T-helper 17 cell (primary cell): ENCODE measurements at places on chromosomes 7 and 10.
A peak's percentile ranks its signal among the peaks of the same experiment; 100 is the strongest.

GRCh38 chr10:50419756-50420155, 168.4 kb upstream of the ASAH2 start:
- H3K27ac ChIP-seq, result no peak overlapping the region
- H3K4me1 ChIP-seq, result peaks cover 37% of the 10 kb centered on the region
- no peak for DNase-seq

DNA sequence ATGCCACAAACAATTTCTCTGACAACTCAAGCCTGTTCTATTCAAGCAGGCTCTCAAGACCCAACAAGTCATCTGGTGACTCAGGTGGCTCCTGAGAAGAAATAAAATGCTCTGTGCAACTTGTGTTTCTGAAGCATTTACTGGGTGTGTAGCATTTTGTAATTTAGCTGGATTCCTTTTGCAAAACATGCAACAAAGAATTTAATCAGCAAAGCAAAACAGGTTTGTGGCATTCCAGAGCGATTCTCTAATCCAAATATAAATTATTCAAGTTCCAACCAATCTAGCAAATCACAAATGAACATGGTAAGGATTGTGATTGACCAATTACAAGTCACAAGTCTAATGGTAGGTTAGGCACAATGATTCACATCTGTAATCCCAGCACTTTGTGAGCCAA, 39.8 kb upstream of the C10orf67 start:
- no peaks in the 10 kb centered on the region for H3K4me1 ChIP-seq
- H3K27me3 ChIP-seq, result no peaks in the 10 kb centered on the region
- H3K27ac ChIP-seq, result no peak overlapping the region
- H3K4me3 ChIP-seq, result no peak overlapping the region
- DNase-seq, result no peak

DNA sequence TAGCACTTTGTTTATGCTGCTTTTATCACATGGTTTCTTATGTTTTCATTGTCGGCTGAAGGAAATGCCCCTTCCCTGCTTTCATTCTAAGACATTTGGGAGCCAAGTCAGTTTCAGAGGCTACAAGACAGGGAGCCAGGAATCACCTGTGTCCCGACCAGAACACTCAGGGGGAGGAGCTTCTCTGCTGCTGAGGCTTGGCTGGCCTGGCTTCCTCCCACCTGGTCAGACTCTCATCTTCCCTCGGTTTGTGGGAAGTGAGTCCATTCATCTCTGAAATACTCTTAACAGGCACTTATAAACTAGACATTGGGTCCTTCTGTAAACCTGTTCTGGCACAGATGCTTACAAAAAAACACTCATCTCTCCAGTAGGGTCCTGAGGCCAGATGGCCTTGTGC, 19.6 kb upstream of the GOLGA7B start:
- H3K36me3 ChIP-seq, result peaks cover 2% of the 10 kb centered on the region
- peak overlapping the region; percentile 80 for H3K27ac ChIP-seq
- peak overlapping the region; percentile 53 for H3K4me3 ChIP-seq
- H3K4me1 ChIP-seq, result peaks cover 27% of the 10 kb centered on the region

GRCh38 chr10:19977097-19977521, 160.9 kb downstream of the PLXDC2 start:
- no peaks in the 10 kb centered on the region for H3K36me3 ChIP-seq
- H3K27ac ChIP-seq, result no peak overlapping the region
- H3K27me3 ChIP-seq, result no peaks in the 10 kb centered on the region
- no peak overlapping the region for H3K4me3 ChIP-seq
- no peak for DNase-seq

DNA sequence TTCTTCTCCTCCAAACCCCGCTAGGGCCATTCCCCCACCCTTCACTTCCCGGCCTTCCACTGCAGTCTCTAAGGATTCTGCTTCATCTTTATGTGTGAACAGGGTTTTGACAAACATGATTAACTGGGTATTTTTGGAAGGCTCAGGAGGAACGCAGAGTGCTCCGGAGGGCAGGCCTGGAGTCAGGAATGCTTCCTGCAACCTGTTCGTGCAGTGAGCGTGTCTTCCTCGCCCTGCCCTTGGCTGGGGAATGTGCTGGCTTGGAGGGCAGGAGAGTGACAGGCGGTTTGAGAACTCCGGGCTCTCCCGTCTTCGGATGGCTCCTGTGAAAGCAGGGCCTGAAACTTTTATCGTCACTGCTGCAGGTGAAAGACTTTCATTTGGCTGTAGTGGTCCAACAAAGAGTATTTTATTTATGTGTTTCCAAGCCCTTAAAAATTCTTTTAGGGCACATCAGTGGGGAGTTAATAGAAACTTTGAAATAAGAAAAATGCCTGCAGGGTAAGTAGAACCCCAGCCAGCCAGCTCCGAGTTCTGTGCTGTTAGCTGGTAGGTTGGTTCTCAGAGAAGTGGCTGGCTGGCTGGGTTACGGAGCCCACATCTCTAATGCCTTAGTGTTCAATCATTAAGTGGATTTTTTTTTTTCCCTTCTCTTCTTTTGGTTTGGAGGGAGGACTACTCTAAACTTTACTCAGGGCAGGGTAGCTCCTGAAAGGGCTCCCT, 51.0 kb downstream of the TCF7L2 start:
- no peak overlapping the region for H3K4me3 ChIP-seq
- peaks cover 3% of the 10 kb centered on the region for H3K36me3 ChIP-seq
- H3K4me1 ChIP-seq, result peaks cover 2% of the 10 kb centered on the region
- DNase-seq, result no peak

GRCh38 chr10:122748496-122748895, 48.9 kb upstream of the C10orf120 start:
- no peaks in the 10 kb centered on the region for H3K4me1 ChIP-seq
- no peaks in the 10 kb centered on the region for H3K36me3 ChIP-seq
- DNase-seq, result no peak
- H3K27ac ChIP-seq, result no peak overlapping the region

GRCh38 chr7:24029068-24029467, 254.9 kb upstream of the NPY start:
- no peak overlapping the region for H3K4me3 ChIP-seq
- H3K4me1 ChIP-seq, result no peaks in the 10 kb centered on the region
- no peaks in the 10 kb centered on the region for H3K27me3 ChIP-seq
- H3K27ac ChIP-seq, result no peak overlapping the region

- no peaks in the 10 kb centered on the region for H3K27me3 ChIP-seq
- H3K36me3 ChIP-seq, result no peaks in the 10 kb centered on the region
- no peak overlapping the region for H3K27ac ChIP-seq
- no peak overlapping the region for H3K4me3 ChIP-seq
- peak; percentile 20 for DNase-seq
Measured at GRCh38 chr7:114865564-114865963, 56.3 kb upstream of the MDFIC start.

DNA sequence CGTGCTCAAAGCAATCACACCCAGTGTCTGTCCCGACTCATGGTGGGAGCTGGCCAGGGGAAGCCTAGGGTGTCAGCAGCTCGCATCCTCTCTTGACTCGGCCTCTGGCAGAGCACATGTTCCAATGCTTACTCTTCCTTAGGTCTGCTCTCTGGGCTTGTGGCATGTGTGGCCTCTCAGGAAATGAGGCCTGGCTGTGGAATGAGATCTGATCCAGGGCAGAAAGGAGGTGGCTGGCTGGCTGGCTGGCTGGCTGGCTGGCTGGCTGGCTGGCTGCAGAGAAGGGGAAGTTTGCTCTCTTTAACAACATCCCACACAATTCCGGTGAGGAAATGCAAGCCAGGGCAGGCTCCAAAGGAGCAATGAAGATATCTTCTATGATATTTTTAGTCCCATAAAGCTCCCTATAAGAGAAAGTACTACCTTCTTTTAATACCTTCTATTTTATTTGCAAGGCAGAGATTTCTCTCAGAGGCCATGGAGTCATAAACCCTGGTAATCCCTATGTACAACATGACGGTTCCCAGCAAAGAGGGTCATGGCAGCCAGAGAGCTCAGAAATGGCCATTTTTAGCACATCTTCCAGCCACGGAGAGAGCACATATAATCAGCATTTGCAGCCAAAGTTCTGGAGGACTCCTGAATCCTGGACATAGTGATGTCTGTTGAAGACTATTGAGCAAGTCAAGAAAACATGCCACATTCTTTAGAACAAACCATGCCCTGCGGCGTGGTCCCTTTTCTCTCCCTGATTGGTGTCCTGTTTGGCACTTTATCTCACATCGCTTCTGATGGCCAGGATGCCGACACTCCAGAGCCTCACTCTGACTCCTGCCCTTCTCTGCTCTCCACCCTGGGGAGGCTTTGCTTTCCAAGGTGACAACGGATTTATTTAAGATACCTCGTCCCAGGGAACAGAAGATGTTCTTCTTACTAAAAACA, 153.7 kb downstream of the FANK1 start:
- DNase-seq, result no peak
- no peaks in the 10 kb centered on the region for H3K36me3 ChIP-seq
- H3K4me1 ChIP-seq, result no peaks in the 10 kb centered on the region
- no peak overlapping the region for H3K4me3 ChIP-seq

DNA sequence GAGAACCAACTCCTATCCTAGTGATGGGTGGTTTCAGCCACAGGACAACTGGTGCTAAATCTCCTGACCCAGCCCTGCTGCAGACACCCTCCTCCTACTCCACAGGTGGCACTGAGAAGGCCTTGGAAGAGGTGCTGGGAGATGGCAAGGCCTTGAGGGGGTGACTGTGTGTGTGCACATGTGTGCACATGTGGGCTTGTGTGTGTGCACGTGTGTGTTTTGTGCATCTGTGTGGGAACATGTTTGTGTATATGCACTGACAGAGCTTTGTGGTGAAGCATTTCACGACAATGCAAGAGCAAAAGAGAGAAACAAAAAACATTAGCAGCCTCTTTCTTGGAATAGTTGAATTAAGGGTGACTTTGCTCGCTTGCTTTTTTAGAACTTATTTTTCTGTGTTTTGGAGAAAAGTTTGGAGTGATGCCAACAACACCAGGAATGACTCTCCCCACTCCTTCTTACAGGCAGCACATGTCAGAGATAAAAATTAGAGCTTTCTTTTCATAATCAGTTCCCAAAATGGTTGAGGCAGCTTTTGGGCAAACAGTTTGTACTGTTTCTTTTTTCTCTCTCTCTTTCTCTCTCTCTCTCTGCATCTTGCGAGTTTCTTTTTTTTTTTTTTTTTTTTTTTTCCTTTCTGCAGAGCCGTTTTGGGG, 69.5 kb downstream of the SEC61G start:
- DNase-seq, result no peak
- H3K27me3 ChIP-seq, result peaks cover 9% of the 10 kb centered on the region
- H3K27ac ChIP-seq, result no peak overlapping the region
- H3K4me3 ChIP-seq, result no peak overlapping the region

- H3K4me3 ChIP-seq, result peak overlapping the region; percentile 26
- H3K27me3 ChIP-seq, result no peaks in the 10 kb centered on the region
- peaks cover 21% of the 10 kb centered on the region for H3K4me1 ChIP-seq
- H3K36me3 ChIP-seq, result peaks cover 5% of the 10 kb centered on the region
- DNase-seq, result no peak
Measured at GRCh38 chr10:50404021-50404773, 152.9 kb upstream of the ASAH2 start.

DNA sequence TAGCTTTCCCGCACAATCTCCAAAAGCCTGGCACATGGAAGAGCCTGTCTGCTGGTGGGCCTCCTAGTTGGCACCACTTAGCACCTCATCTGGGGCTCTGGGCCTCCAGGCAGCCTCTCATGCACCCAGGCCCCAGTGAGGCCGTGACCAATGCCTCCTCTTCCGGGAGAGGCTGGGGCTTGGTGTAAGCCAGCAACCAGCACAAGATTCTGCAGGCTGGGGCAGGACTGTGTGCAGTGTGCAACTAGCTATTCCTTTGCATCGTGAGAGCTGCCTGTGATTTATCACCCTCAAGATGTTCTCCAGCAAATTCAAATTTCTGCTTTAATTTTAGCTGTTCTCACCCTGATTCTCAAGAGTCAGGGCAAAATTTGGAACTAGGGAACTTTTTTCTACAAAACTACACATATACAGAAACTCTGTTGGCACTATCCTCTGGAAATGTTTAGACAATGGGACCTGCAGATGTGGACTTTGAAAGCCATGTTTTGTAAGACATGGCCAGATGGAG, 603.7 kb upstream of the MKI67 start:
- no peaks in the 10 kb centered on the region for H3K4me1 ChIP-seq
- H3K36me3 ChIP-seq, result no peaks in the 10 kb centered on the region
- no peak for DNase-seq
- no peak overlapping the region for H3K4me3 ChIP-seq
- H3K27ac ChIP-seq, result no peak overlapping the region

- no peak overlapping the region for H3K4me3 ChIP-seq
- DNase-seq, result no peak
- no peak overlapping the region for H3K27ac ChIP-seq
- H3K27me3 ChIP-seq, result no peaks in the 10 kb centered on the region
- peaks cover 2% of the 10 kb centered on the region for H3K4me1 ChIP-seq
- peaks cover 3% of the 10 kb centered on the region for H3K36me3 ChIP-seq
Measured at GRCh38 chr7:102064361-102065025, 222.2 kb upstream of the SH2B2 start.

- peaks cover 6% of the 10 kb centered on the region for H3K4me1 ChIP-seq
- DNase-seq, result no peak
- no peaks in the 10 kb centered on the region for H3K36me3 ChIP-seq
- no peaks in the 10 kb centered on the region for H3K27me3 ChIP-seq
Measured at GRCh38 chr7:124914298-124914697, 15.3 kb downstream of the POT1 start.

GRCh38 chr7:77532247-77532646, 4.8 kb upstream of the PTPN12 start:
- no peak overlapping the region for H3K4me3 ChIP-seq
- peaks cover 5% of the 10 kb centered on the region for H3K4me1 ChIP-seq
- DNase-seq, result no peak
- H3K27me3 ChIP-seq, result peaks cover 6% of the 10 kb centered on the region

DNA sequence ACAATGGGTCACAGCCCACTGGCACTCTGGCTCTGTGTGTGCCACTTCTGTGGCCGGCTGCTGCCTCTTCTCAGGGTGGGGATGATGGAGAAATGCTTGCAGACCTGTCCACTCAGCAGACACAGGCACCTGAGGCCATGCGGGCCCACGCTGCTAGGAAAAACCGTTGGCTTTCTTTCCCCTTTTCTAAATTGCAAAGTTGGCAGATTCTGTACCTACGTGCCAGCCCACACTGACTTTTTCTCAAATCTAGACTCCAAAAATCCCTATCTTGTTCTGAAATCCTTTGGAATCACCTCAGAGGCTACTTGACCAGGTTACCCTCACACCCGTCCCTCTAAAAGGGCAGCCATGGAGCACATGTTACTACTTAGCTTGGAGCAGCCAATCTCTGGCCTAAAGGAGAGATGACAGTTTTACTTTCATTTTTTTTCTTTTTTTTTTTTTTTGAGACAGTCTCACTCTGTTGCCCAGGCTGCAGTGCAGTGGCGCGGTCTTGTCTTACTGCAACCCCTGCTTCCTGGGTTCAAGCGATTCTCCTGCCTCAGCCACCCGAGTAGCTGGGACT, 99.4 kb downstream of the RNF216 start:
- H3K27me3 ChIP-seq, result no peaks in the 10 kb centered on the region
- DNase-seq, result no peak
- no peaks in the 10 kb centered on the region for H3K36me3 ChIP-seq
- H3K4me3 ChIP-seq, result peak overlapping the region; percentile 72
- peak overlapping the region; percentile 90 for H3K27ac ChIP-seq
- peaks cover 44% of the 10 kb centered on the region for H3K4me1 ChIP-seq

DNA sequence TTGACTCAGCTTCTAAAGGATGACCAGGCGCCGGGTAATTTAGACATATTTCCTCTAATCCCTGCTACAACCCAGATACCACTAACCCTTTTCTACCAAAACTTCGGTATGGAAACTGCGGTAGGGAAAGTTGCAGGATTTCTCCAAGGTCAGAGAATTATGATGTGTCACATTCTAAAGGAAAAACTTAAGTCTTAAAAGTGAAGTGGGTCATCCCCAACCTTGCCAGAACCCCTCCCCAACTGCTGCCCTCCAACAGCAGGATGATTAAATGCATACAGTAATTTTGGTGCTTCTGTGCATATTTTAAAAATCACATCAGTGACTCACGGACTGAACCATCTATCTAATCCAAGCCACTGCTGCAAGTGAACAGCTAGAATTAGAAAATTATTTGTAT, 52.7 kb downstream of the GRB10 start:
- H3K4me3 ChIP-seq, result no peak overlapping the region
- no peak overlapping the region for H3K27ac ChIP-seq
- DNase-seq, result no peak
- H3K27me3 ChIP-seq, result peaks cover 4% of the 10 kb centered on the region
- H3K36me3 ChIP-seq, result no peaks in the 10 kb centered on the region
